ENCODE measurements at places on chromosomes 7 and 10. TPM values are rescaled to one million over a fixed set of nuclear protein-coding genes. Genes with fewer than 3 reads are reported as not detected.

RAB19 gene
- total RNA-seq: not detected

CFTR gene
- not detected for total RNA-seq

PON1 gene
- not detected for total RNA-seq

CABCOCO1 gene
- 3.6 TPM for total RNA-seq

GPRIN2 gene
- 0.10 TPM for total RNA-seq

FAM131B gene
- total RNA-seq: 0.79 TPM

COPG2 gene
- 50.1 TPM for total RNA-seq

CRPPA gene
- total RNA-seq: 2.5 TPM

ITIH2 gene
- not detected for total RNA-seq

CYP3A4 gene
- total RNA-seq: 0.05 TPM

OR2A1 gene
- total RNA-seq: 0.05 TPM

ANKRD7 gene
- total RNA-seq: 2.2 TPM

ARHGEF35 gene
- not detected for total RNA-seq

CDH23 gene
- not detected for total RNA-seq

CALN1 gene
- not detected for total RNA-seq

RTKN2 gene
- 7.9 TPM for total RNA-seq

NYAP1 gene
- not detected for total RNA-seq

GRM3 gene
- not detected for total RNA-seq

LRRC4 gene
- total RNA-seq: not detected

POLR2J3 gene
- total RNA-seq: 7.9 TPM

WEE2 gene
- total RNA-seq: not detected

CRYGN gene
- not detected for total RNA-seq

CTTNBP2 gene
- 0.59 TPM for total RNA-seq

All from M059J (cell line).